ENCODE measurements at places on chromosomes 7 and 10.

GRCh38 chr10:97759158-97759887, 12.5 kb downstream of the SFRP5 start:
- no peak for DNase-seq

DNA sequence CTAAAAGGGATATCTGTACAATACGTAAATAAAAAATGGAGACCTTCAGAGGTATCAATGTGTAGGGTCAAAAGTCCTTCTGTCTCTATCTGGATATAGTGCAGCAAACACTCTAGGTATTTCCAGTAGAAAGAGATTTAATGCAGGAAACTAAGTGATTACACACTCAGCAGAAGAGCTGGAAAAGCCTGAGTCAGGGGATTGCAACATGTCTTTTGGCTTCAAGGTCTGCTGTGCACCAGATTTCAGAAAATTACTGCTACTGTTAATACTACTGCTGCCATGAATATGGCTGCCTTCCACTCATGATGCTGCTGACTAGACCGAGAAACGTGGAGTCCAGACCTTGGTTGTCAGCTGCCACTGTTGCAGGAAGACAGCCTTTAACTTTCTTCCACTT, 94.9 kb upstream of the DLX6 start:
- DNase-seq: no peak

GRCh38 chr10:129323879-129324278, 143.2 kb upstream of the MGMT start:
- no peak for DNase-seq

DNA sequence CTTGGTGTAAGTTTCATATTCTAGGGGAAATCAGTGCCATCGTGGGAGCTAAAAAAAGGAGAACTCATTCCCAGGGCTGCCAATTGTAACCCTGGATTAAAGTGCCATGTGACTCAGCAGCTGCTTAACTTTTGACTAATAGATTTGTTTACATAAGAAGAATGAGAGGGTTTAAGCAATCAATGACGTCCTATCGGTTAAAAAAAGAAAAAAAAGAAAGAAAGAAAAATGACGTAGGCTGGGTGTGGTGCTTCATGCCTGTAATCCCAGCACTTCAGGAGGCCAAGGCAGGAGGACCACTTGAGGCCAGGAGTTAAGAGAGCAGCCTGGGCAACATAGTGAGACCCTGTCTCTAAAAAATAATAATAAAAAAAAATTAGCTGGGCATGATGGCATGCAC, 116.2 kb upstream of the AFAP1L2 start:
- DNase-seq: no peak

DNA sequence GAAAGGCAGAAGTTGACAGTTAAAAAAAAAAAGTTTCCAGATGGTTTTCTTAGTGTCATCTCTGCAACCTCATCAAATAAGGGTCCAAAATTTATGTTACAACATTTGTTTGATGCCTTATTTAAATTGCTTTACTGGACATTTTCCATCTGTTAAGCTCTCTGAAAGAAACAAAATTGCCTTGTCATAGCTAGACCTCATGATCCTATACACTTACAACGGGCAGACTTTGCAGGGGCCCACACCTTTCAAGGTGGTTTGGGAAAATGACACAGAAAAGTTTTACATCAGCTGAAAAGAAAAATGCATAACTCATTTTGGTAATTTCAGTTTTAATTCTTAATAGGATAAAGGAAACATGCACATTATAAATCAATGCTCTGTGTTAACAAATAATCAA, 1.4 kb upstream of the TES start:
- DNase-seq: no peak

GRCh38 chr10:48249763-48250351, 24.6 kb downstream of the FRMPD2 start:
- no peak for DNase-seq

- DNase-seq: no peak
Measured at GRCh38 chr10:89548673-89549072, 13.3 kb upstream of the SLC16A12 start.

- no peak for DNase-seq
Measured at GRCh38 chr7:123643495-123644441, 11.9 kb upstream of the LMOD2 start.

GRCh38 chr10:2256241-2256640, 518.9 kb upstream of the ADARB2 start:
- no peak for DNase-seq

GRCh38 chr10:34567659-34568253, 247.3 kb downstream of the PARD3 start:
- no peak for DNase-seq

GRCh38 chr10:697097-697875, 7.8 kb upstream of the DIP2C start:
- DNase-seq: no peak

GRCh38 chr10:123496996-123497660, 169.0 kb upstream of the GPR26 start:
- no peak for DNase-seq

GRCh38 chr10:26837139-26837538, 23.6 kb downstream of the ABI1 start:
- DNase-seq: no peak

- DNase-seq: no peak
Measured at GRCh38 chr10:606762-607544, 82.5 kb downstream of the DIP2C start.

- DNase-seq: no peak
Measured at GRCh38 chr7:93957767-93958166, 36.2 kb downstream of the GNG11 start.

DNA sequence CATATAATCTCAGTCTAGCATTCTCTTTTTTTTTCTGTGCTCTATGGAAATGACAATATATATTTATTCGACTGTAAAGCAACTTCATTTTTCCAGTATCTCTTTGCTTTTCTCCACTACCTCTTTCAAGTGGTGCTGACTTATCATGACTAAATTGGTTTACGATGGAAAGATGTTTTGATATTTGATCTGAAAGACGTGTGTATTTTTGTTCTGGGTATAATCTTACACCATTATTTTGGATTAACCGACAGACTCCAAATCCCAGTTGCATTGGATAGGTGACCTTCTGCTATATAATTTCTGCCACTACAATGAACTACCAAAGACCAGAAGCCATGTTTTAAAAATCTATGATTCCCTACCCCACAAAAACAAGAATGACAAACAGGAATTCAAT, 380.5 kb upstream of the NFE2L3 start:
- DNase-seq: no peak

DNA sequence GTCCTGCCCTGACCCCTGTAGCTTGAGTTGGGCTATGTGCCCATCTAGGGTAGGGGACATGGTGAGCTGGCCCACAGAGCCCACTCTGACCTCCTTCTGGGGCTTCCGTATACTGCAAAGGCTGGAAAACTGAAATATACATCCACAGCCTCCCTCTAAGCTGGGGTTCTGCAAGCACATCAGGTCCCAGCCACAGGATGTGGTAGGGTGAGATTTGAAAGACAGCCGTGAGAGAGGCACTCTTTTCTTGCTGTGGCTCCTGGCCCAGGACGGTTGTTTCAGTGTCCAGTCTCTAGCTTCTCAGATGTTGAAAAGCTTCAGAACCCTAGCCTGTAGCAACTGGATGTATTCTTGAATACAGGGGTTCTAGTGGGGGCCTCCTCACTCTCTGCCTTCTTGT, 60.1 kb upstream of the ADRB1 start:
- DNase-seq: no peak

- no peak for DNase-seq
Measured at GRCh38 chr7:45646207-45646821, 72.1 kb downstream of the ADCY1 start.

- no peak for DNase-seq
Measured at GRCh38 chr7:80613519-80613918, 24.9 kb upstream of the CD36 start.

DNA sequence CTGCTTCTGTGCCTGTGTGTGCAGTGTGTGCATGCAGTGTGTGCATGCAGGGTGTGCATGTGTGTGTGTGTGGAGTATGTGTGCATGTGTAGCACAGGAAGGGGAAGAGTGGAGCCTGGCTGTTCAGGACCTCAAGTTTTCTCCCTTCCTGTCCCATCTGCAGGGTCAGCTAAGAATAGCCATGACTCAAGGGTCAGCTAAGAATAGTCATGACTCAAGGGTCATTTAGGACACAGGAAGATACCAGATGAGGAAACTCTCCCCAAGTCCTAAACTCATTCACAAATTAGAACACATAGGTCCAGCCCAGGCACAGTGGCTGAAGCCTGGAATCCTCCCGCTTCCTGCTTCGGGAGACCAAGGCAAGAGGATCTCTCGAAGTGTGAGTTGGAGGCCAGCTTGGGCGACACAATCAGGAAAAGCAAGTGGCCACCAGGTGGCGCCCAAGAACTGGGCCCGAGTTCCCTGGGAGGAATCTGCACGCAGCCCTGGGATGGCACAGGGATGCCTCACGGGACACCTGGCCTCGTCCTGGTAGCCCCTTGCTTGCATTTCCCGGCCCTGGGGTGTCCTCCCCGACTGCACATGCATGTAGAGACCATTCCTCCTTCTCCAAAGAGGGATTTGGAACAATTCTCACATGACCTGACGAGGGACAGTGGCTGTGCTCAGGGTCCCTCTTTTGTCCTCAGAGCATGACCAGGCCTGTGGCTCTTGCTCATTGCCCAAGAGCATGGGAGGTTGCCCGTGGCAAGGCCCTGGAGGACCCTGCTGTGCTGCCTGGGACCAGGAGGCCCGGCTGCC, 21.4 kb upstream of the VOPP1 start:
- DNase-seq: peak; percentile 54

DNA sequence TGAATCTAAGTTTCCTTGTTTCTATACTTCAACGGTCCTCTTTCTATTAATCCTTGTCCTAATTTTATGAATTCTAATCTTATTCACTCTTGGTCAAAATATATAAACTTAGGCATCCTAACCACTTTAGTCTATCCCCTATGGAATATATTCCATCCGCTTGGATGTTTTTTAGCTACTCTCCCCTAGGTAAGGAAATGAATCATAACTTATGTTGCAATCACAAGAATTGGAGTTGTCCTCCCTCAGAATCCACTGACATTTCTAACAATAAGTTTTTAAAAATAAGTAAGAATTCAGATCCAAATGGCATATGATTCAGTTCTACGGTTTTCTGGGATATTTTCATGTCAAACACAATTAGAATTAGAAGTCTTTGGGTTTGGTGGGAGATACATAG, 1081.6 kb downstream of the SORCS1 start:
- DNase-seq: no peak

- no peak for DNase-seq
Measured at GRCh38 chr7:53205006-53205405, 169.6 kb downstream of the POM121L12 start.

DNA sequence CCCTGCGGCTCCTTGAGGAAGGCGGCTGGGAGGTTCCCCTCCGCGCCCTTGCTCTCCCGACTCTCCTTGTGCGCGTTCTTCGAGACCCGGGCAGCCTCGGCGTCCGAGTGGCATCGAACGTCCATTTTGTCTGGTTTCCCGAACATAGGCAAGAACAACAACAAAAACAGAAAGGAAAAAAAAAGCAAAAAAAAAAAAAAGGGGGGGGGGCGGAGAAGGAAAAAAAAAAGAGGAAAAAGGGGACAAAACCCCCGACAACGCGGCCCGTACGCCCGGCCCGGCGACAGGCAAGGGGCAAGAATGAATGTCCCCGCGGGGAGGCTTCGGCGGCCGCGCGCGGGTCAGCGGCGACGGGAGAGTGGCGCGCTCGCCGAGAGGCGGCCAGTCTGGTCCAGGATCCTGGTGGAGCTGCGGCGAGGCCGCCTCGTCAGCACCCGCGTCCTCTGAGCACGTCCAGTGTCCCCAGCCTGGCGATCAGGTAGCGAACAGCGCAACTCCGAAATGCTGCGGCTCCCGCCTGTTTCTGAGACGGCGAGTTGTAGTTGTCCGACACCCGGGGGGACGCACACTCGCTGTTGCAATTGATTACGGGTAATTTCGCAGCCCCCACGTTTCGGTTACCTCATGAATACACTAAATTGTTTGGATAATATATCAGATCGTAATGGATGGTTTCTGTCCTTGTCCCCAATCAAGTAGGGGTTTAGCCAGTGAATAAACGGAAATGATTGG, at the start of gene VAX1:
Gene VAX1, minus strand, starts transcription at position 360 of the 732 bp plus-strand sequence. Its CDS starts 214 bp downstream, at position 146.
- no peak for DNase-seq

DNA sequence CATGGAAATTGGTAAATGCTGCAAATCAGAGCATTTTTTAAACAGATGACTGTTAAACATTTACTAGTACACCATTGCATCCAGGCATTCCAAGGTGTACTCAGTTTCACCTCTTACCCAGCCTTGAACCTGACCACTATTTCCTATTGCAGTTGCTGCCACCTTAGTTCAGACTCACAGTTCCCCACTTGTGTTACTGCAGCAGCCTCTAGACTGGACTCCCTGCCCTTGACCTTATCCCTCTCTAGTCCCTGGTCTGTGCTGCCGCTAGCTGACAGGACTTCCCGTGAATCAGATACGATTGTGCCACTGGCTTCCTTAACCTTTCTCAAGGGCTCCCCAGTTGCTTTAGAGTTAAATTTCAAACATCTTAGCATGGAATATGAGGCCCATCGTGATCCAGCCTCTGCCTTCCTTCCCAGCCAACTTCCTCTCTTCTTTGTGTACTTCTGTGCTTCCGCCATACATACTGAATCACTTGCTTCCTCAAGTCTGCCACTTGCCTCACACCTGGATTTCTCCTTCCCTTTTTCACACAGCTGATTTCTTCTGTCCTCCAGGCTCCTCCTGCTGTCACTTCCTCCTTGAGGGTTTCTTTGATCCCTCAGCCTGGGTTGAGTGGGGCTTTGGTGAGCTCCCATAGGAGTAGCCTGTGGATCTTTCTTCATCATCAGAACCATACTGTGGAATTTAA, 118.7 kb upstream of the GJD4 start:
- DNase-seq: no peak

DNA sequence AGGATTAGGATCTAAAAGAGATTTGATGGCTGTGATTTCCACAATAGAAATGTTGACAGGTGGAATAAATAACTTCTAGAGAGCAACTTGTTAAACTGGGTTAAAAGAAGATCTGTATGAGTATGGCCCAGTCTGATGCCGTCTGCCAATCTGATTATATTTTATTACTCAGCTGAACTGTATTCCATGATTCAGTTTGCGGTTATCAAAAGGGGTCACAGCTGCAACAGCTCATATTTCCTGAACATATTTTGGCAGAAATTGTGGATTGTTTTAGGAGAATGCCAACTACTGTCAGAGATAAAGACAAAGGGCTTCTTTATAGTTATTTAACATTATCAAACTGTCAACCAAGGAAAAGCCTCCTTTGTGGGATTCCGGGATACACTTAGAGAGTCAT, 244.8 kb upstream of the MINDY3 start:
- no peak for DNase-seq

- DNase-seq: no peak
Measured at GRCh38 chr7:24574386-24574785, 1.1 kb downstream of the PALS2 start.

DNA sequence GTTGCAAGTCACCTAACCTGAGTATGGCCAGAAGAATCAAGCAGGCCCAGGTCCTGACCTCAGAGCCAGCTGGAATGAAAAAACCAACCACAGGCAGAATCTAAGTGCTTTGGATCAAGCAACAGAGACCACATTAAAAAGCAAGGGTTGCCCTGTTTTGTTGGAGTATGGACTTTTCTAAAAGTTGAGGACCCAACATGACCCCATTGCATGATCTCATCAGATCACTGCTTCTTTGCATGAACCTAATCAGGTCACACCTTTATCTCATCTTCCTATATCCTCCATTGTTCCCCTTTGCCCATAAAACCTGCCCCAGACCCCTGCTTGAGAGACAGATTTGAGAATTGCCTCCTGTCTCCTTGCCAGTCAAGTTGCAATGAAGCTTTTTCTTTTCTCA, 11.6 kb upstream of the SNX10 start:
- DNase-seq: no peak
